Activated CD4-positive, CD25-positive, alpha-beta regulatory T cell treated with anti-CD3 and anti-CD28 coated beads, Interleukin-2, amount 50 U/mL, for 72 hours (primary cell): ENCODE measurements at places on chromosomes 7 and 10.

DNA sequence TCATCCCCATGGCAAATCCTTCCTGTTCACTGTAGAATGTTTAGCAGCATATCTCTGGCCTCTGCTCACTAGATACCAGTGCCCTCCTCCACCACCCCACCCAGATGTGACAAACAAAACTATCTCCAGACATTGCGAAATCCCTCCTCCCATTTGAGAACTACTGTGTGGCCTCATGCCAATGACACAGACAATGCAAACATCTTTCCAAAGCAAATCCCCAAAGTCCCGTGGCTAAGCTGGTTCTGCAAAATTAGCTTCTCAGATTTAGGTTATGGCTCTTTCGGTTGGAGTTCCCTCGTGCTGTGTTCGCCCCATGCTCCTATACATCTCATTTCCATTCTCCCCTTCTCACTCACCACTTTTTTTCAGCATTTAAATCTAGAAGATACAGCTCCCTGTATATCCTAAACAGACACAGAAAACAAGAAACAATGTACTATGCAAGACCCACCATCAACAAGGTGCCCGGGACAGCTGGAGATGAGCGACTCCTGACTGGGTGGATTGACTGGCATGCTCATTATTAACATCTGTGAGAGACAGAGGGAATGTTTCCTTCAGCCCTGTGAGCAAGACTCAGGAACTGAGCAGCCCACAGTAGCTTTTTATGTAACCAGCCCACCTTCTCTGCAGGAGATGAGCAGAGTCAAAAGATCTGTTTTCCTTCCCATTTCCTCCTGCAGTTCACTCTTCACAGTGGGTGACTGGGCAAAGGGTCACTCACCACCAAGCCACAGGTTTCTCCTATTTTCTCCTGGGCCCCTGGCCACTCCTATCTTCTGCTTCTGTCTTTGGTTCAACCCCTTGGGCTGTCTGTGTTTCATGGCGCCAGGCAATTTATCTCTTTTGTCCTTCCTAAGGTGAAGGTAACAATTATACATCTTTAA is 225.7 kb upstream of the AOAH start:
- no peak for DNase-seq

- no peak for DNase-seq
Measured at GRCh38 chr10:10630782-10631181, 386.9 kb upstream of the CELF2 start.

DNA sequence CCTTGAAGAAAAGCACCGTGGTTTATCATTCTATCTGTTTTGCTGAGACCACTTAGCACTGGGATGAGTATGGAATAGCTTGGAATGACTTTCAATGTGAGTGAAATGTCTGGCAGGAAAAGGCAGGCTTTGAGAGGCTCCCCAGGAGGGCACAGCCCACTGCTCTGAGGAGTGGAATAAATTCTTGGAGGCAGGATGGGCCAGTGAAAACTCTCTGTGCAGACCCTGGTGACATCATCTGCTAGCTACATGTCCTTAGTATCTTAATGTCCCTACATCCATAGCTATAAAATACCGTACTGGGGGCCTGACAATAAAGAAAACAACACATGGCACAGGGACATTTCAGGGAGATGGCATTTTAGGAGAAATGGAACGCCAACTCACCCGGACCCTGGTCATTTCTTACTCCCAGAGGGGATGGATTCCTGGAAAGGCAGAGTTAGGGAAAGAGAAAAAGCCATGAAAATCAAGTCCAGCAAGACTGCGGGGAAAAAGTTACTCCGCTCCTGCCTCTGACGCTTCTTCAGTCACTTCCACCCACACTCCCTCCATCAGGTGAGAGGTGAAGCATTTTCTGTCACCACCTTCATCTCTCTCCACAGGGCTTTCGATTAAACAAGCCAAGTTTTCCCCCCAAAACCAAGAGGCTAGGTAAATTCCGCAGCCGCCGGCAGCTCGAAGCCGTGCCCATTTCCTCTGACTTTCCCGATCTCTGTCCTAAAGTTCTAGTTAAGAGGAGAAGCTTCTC is 991 bp downstream of the ZNF239 start:
- DNase-seq = no peak

GRCh38 chr10:17878896-17879295 is 69.7 kb downstream of the MRC1 start:
- DNase-seq = no peak

- DNase-seq = peak; percentile 22
Measured at GRCh38 chr10:86942441-86943315, 14.7 kb downstream of the MMRN2 start.

GRCh38 chr7:107002529-107002998 is 41.9 kb upstream of the PRKAR2B start:
- no peak for DNase-seq

- DNase-seq = no peak
Measured at GRCh38 chr10:77168161-77168560, 469.4 kb downstream of the KCNMA1 start.

- no peak for DNase-seq
Measured at GRCh38 chr10:24574578-24575155, 149.0 kb downstream of the ARHGAP21 start.

DNA sequence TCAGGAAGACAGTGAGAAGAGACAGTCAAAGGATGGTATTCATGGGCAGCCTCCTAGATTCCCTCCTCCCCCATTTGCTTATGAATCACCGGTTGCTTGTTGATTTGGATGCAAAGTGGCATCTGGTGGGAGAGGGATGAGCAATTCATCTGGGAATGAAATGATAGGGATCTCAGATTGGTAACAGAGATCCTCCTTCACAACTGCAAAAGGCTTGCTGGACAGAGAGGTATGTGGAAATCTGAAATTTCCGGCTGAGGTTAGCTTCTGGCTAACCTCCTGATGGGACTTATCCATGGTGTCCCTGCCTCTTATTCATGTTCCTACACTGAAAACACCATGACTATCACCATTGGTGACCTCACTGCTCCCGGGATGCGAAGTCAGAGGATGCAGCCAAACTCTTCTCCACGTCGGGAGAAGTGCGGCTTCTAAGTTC is 48.4 kb upstream of the PODXL start:
- no peak for DNase-seq

- DNase-seq = no peak
Measured at GRCh38 chr10:5297466-5297865, 67.3 kb upstream of the UCN3 start.

DNA sequence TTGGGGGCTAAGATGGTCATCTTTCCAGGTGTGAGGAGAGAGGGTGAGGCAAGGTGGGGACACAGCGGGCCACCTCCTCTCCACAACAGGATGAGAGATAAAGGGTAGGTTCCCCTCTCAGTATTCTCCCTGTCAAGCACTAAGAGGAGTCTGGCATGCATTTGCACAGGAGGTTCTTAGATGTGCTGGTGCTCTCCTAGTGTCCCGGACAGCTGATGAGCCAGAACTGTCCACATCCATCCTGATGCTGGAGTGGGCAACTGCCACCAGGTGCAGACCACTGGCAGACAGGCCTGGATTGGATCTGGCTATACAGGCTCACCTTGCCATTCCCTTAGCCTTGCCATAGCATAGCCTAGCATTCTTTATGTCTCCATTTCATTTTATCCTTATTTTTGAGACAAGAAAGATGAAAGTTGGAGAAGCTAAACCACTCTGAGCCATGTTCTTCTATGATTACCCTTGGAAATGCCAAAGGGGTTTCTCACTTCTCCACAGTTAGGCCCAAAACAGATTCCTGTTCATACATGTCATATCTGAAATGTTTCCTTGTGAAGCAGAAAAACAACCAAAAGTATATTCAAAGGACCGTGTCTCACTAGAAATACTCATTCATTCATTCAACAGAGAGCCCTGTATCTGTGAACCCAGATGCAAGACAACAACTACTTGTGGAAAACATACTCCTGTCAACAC is 48.8 kb upstream of the ANTXRL start:
- no peak for DNase-seq

- DNase-seq = no peak
Measured at GRCh38 chr10:4684434-4684833, 141.6 kb upstream of the AKR1E2 start.

DNA sequence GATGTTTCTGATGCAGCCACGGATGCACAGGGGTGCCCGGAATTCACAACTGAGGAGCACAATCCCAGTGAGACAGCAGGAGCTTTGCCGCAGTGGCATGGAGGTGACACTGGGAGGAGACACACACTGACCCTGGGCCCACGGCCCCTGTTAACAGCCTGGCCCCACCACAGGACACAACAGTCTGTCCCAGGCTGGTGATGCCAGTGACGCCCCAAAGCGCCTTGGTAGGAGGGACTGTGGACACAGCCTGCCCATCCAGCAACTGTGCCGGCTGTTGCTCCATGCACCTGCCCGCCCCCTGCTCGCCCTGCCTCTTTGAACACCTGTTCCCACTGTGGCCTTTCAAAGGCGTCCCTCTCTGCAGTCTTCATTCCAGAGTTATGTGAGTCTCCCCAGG is 49.8 kb downstream of the KLF6 start:
- no peak for DNase-seq

- no peak for DNase-seq
Measured at GRCh38 chr10:21293518-21294356, 231.7 kb downstream of the SKIDA1 start.

- DNase-seq = peak; percentile 90
Measured at GRCh38 chr10:101779544-101780186, 3.6 kb downstream of the NPM3 start.

DNA sequence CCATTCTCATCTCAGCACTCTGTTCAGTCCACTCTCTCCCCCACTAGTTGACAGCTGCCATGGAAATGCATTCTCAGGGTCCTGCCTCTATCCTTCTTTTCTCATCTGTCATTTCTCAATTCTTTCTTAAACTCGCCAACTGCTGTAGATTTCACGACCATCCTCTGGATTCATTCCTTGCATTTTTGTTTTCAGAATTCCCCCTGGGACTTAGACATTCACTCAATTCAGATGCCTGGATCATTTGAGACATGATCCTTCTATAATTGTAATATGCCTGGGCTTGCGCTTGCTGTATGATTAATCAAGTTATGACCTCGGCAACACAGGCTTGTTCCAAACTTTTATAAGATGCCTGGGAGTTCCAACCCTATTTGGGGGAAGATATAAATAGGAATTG is 104.5 kb downstream of the RAB11FIP2 start:
- DNase-seq = no peak

- DNase-seq = no peak
Measured at GRCh38 chr10:34231441-34232180, 583.5 kb downstream of the PARD3 start.

- peak; percentile 21 for DNase-seq
Measured at GRCh38 chr10:79372871-79373270, 25.6 kb downstream of the PPIF start.

DNA sequence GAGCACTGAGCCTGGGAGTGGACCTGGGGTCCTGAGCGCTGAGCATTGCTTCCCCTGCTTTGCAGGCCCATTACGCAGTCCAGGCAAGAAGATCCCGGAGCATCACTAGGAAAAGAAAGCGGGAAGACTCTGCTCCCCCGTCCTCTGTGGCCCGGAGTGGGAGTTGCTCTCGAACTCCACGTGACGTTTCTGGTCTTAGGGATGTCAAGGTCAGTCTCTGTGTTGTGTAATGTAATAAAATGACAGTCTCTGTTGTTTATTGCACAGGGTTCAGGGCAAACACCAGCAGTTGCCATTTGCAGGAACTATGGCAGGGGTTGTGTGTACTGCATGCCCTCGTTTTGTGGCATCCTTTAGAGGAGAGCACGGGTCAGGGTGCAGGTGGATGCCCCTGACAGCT is 10.0 kb downstream of the IDI2 start:
- DNase-seq = no peak

DNA sequence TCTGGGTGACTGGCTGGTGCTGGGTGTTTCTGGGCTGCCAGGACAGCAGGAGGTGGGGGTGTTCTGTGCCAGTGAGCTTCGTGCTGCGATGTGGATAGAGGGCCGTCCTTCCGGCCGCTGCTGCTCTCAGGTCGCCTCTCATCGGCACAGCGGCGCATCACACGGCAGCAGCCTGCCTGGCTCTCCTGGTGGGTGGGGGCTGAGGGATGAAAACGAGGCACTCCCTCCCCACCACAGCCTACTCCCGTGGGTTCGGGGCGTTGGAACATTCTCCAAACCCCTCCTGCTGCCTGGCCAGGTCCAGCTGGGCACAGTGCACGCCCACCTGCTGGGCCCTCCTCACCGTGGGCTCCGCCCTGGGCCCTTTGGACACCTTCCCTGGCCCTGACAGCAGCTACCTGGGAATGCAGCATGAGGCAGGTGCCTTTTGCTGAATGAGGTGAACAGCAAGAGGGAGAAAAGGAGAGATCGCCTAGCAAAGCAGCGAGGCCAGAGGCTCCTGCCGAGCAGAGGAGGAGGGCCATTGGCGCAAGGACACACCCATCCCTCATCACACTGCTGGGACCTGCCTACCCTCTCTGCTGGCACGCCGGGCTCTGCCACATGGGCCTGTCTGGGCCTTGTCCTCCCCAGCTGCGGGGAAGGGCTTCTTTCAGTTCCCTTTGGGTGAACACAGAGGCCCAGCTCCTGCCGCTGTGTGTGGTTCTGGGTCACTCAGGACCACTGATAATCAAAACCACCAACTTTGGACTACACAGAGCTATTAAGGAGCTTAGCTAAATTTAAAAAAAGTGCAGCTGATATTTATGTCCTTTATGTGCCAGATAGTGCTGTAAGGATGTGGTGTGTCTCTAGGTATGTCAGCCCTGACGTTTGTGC is 33.4 kb downstream of the INPP5A start:
- DNase-seq = no peak

- DNase-seq = no peak
Measured at GRCh38 chr7:140016540-140016939, 46.2 kb downstream of the PARP12 start.

DNA sequence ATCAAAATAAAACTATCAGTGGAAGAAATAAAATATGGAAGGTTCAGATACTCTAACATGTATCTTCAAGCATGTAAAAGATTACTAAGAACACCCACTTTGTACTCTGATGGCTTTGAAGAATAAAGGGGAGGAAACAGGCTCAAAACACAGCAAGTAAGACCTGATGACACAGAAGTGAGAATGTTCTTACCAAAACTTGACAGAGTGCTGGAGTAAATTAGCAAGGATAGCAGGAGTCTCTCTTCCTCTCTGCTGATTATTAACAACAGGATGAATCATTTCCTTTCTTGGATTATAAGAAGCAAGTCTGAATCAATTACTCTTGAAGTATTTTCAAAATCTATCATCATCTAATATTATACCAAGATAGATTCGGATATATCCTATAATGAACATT is 47.5 kb downstream of the GLI3 start:
- no peak for DNase-seq

DNA sequence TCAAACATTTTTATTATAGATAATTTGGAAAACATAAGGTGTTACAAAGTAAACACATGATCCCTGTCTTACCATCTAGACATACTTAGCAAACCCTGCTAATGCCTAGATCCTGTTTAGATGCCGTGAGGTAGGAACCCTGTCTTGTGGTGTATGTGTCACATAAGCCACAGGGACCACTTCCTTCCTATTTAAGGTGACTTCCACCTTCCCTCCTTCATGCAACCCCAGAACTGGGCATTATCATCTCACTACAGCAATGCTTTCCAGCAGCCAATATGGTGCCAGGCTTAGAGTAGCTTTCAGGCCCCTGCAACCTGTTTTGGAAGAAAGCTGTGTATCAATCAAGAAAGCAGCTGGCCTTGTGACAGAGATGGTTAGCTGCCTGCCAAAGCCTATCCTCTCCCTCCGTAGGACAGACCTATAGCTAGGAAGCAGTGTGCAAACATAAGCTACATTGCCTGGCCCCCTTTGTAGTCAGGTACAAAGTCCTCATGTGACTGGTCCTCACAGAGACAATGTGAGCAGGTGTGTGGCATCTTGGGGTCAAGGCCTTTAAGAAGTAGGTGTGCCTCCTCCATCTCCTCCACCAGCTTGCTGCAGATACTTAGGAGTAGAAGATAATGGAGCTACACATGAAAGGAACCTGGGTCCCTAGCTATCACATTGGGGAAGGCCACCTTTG is 146.8 kb downstream of the SPAG6 start:
- DNase-seq = no peak

- peak; percentile 41 for DNase-seq
Measured at GRCh38 chr7:8190119-8190895, 71.7 kb downstream of the ICA1 start.
